IgD-negative memory B cell (primary cell): ENCODE measurements at places on chromosomes 5 and 9. TPM values are rescaled to one million over a fixed set of nuclear protein-coding genes. Genes with fewer than 3 reads are reported as not detected.

Gene CTSL
- 1.4 TPM for polyA plus RNA-seq

Gene ANKRD34B
- not detected for polyA plus RNA-seq

Gene ADAMTS16
- not detected for polyA plus RNA-seq

Gene IL4
- not detected for polyA plus RNA-seq

Gene PCDHA9
- not detected for polyA plus RNA-seq

Gene FBP1
- polyA plus RNA-seq = 7.1 TPM

Gene ANKRD20A1
- not detected for polyA plus RNA-seq

Gene TCOF1
- polyA plus RNA-seq = 26.4 TPM

Gene COX7C
- 658 TPM for polyA plus RNA-seq
